ENCODE measurements at places on chromosomes 13 and 19.

DNA sequence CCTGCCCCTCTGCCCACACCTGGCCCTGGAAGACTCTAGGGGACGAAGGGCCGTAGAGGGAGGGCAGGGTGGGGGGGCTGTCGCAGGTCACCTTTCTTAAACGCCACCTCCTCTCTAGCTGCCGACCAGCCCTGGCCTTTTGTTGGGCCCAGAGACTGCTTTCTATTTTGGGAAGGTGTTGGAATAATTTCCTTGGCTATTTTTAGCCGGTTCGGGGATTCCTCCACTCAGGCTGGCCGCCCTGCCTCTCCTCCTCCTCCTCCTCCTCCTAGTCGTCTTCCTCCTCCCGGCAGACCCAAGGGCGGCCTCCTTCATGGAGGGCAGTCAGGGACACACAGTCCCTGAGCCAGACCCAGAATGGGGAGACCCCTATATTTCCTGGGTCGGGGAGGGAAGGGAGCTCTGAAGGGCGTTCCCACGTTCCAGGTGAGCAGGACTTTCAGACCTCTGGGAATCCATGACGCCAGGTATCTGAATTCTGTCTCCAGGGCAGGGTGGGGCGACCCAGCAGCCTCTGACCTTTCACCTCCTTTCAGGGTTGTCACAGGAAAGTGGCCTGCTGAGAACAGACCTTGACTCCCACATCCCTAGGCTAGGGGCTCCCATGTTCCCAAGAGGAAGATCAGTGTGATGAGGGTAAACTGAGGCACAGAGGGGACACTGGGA is 19.9 kb downstream of the GADD45B start:
- DNase-seq = no peak

DNA sequence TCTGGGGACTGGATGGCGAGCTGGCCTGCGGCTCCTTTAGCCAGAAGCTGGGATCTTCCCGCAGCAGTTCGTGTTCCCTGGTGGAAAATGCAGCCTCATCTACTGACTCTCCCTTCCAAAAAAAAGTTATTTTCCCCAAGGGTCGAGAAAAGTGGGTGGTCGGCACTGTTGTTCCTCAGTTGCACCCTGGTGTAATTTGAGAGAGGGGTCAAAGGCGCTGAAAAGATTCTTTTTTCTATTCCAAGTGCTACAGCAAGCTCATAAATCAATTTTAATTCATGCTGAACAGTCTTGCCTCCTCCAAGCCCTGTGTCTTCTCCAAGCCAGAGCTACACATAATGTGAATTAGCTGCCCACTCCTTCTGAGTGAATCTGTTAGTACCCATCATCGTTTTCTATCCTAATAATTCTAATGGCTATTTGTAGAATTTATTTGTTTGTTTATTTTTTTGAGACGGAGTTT is 774 bp downstream of the SLC25A15 start:
- DNase-seq = no peak

DNA sequence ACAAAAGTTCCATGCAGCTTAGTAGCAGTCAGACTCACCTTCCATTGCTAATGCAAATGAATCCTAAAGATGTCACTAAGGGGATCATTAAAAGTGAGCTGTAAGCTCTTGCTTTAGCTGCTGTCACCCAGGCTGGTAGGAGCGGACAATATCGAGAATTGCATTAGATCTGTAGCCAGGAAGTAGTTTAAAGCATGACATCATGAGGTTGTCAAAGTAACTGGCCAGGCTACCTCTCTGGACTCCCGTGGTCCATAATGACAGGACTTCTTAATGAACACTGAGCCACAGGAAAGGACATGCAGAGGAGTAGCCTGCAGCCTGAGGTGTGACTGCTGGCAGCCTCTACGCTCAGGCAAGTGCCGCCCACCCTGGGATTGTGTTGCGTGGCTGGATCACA is 522.3 kb upstream of the NBEA start:
- no peak for DNase-seq

- DNase-seq = no peak
Measured at GRCh38 chr19:38721979-38722773, 22.1 kb downstream of the CAPN12 start.

DNA sequence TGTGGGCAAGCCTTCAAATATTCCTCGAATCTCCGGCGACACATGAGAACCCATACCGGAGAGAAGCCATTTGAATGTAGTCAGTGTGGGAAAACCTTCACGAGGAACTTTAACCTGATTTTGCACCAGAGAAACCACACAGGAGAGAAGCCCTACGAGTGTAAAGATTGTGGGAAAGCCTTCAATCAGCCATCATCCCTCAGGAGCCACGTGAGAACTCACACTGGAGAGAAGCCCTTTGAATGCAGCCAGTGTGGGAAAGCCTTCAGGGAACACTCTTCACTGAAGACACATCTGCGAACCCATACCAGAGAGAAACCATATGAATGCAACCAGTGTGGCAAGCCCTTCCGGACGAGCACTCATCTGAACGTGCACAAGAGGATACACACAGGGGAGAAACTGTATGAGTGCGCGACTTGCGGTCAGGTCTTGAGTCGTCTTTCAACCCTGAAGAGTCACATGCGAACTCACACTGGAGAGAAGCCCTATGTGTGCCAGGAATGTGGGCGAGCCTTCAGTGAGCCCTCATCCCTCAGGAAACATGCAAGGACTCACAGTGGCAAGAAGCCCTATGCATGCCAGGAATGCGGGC is 28.8 kb downstream of the ZNF333 start:
- no peak for DNase-seq

DNA sequence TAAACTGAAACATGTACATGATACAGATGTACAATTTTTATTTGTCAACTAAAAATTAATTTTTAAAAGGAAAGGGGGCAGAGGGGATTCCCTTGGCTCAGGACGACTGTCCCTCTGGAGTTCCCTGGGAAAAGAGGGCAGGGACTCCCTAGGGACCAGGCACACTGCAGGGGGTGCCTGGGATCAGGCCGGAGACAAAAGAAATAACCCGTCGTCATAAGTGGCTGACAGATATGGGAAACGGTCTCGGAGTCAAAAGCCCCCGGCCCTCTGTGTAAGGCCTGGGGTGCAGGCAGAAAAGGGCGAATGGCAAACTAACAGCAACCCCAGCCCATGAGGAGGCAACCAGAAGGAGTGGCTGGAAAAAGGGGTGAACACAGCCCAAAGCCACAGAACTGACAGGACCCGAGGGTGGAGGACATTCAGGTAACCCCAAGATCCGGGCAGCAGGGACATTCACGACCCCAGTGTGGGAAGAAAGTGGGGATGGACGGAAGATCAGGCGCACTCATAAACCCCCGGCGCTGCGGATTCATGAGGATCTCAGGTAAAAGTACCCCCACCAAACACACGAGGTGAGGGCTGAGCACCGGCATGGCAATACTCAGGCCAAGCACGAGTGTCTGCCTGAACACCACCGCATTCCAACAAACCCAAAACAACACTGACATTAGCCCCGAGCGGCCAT is 6.7 kb downstream of the MLLT1 start:
- DNase-seq = no peak

All from NCI-H2081 treated with DMSO at 0.1 percent for 48 hours (cell line).